ENCODE measurements at places on chromosomes 7 and 10.

GRCh38 chr10:70374775-70375614, 7.4 kb downstream of the LRRC20 start:
- DNase-seq: no peak

DNA sequence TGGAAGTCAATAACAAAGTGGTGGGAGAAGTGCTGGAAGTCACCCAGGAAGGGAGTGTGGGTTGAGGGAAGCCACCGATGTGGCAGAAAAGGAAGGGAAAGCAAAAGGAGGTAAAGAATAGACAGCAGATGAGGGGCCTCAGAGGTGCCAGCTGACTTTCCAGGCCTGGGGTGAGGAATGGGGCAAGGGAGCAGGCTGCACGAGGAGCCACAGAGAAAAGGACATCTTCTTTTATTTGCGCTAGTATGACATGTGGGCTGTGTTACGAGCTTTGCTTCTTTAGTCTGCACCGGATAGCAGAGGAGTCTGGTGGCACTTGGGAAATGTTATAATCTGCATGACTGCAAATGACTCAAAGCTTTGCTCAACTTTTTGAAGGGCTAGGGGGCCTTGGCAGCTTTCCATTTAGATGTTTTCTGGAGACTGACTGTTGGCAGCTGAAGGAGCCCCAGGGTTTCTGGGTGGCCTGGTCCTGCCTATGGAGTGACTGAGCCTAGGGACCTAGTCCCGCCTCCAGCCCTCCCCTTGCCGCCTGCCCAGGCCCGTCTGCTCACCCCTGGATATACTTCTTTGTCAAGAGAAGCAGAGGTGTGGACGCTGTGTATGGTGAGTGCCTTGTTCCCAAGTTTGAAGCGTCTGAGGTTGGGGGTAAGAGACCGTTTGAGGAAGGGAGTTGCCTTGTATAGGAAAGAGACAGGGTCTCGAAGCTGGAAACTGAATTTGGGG, 5.1 kb downstream of the PRXL2A start:
- no peak for DNase-seq

DNA sequence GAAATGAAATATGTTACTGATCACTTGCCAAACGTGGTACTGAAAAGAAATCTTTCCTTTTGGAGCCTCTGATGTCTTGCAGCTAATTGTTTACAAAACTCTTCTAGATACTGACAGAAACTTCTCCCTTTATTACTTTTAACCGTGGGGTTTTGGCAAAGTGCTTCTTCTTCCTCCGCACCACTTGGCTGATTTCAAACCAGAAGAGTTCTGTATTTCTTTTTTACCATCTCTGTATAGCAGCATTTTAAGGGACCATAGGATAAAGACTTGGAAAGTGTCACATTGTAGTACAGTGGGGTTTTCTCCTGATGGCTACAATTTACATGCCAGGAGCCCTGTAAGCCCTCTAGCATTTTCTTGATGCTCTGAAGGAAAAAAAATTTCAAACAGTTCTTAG, 21.9 kb upstream of the CREB5 start:
- no peak for DNase-seq

DNA sequence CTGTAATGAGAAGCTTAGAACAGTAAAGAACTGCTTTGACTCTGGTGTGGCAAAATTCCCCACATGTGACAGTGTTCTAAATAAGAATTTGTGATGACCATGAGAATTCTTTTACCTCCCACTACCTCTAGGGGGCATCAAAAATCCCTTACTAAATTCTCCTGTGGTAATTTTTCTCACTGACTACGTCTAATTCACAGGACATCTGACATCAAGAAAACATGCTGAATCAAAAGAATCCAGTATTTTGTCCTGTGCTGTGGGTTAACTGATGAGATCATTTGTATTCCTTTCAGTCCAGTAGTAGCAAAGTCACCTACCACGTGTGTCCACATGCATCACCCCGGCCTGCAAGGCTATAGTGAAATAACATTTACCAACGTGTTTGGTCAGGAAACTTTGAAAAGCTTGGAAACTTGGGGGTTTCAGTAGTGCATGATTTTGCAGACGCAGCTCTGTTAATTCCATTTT, 103.8 kb downstream of the ATE1 start:
- DNase-seq: no peak

DNA sequence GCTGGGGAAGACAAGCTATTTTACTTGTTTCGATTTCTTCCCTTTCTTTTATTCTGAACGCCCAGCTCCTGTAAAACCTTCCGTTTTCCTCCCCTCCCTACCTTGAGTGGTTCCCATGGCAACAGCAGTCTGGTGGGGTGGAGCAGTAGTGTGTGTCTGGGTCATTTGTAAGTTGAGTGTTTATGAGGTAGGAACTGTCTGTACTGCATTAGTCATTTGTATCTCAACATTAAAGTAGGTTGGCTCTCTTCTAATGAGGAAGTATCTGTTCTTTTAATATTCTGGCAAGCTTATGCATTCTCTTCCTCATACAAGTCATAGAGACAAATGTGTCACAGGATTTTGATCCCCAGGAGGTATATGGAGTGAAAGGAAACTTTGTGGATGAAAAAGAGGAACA, 85.3 kb upstream of the CCDC6 start:
- no peak for DNase-seq

GRCh38 chr7:420142-421093, 99.2 kb downstream of the PDGFA start:
- DNase-seq: no peak

DNA sequence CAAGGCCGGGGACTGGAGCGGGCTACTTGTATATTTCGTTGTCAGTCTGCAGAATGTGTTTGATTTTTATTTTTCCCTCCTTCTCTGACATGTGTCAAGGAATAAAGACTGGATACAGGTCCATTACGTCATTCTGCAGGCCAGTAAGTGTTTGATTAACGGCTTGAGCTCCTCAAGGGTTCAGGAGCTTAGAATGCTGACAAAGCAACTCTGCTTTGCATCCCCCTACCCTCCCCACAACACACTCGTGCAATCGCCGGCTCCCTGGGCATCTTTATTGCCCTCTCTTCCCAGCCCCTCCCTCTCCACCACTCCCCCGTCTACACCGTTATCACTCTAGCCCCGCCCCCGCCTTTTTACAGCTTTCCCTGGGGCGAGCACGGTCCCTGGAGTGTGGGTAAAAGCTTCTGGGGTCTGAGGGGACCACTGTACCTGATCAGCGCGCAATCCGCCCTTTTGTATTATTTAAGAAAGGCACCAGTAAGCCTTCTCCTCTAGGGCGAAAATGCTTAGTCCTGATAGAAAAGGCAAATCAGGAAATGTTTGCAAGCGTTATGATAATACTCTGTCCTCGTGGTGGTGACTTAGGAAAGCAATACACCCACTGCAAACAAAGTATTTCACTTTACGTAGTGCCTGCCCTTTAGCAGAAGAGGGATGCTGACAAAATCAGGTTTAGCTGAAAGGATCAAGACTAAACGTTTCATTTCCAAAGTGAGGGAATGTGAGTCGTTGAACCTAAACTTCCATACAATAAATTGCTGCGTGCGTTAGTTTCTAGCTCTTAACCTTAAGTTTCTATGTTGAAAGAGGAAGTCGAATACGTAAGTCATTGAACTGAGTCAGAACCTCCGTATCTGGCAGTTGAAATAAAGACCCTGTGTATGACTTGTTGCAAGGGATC, 1.4 kb upstream of the CREB5 start:
- no peak for DNase-seq

- DNase-seq: no peak
Measured at GRCh38 chr10:73935895-73936294, 25.0 kb downstream of the PLAU start.

DNA sequence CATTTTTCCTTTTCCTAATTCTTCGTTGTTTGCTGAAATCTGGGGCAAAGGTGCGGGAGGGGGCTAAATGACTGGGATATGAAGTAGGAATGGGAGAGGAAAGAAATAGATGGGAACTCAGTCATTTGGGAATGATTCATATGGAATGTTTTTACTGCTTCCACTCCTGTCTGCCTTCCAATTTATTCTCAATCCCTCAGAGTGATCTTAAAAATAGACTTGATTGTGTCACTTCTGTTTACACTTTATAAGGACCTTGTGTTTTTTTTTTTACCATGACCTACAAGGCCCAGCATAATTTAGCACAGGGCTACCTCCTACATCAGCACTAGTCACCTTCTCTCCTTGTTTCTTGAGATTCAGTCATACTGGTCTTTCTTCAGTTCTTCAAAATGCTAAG, 97.9 kb downstream of the PTEN start:
- DNase-seq: no peak

GRCh38 chr10:77165445-77166208, 472.0 kb downstream of the KCNMA1 start:
- DNase-seq: peak; percentile 47

DNA sequence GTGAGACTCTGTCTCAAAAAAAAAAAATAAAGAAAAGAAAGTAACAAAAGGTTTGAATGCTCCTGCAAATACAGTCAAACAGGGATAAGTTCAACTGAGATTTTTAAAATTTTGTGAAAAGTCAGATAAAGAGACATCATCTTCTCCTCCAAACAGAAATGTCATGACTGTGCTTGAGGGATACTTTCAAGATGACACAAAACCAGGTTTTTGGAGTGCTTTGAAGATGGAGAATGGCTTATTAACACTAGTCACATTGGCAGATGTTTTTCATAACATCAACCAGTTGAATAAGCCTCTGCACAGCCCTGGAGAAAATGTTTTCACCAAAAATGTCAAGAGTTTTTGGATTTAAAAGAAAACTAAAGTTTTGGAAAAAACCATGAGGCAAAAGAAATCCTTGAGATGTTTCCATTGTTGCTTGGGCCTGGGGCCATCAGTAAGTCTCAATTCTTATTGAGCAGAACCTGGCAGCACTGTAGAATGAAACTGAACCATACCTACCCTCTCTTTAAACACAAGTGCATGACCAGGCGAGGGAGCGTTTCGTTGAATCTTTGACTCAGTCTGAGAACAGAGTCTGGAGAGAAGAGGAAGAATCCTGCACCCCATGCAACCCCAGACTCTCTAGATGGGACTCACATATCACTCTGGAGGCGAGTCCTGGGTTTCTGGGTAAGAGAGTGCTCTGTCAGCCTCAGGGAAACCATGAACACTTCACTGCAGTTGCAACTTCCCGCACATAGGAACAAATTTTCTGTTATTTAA, 37.4 kb upstream of the PRKCQ start:
- no peak for DNase-seq

- no peak for DNase-seq
Measured at GRCh38 chr10:119132521-119133345, 28.8 kb downstream of the DENND10 start.

DNA sequence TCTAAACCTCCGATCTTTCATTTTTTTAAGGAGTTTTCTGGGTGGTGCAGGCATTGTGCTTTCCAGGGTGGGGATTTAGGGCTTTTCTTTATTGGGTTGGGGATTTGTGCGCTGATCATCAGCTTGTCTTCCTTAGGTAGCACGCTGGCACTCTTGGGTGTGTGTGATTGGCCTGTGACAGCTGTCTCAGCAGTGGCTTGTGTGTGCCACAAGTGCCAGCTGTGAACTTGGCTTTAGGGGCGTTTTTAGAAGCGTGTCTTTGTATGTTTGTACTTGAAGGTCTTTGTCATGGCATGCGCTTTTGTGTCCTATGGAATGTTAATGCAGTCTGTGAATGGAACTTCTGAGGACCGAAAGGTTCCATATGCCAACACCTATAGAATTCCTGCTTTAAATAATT, 788 bp downstream of the AKAP9 start:
- DNase-seq: no peak

GRCh38 chr7:17307000-17307399, 8.5 kb downstream of the AHR start:
- no peak for DNase-seq

GRCh38 chr7:17038160-17038782, 156.5 kb upstream of the AGR3 start:
- no peak for DNase-seq

- DNase-seq: no peak
Measured at GRCh38 chr10:60576130-60577069, 186.7 kb upstream of the ANK3 start.

- no peak for DNase-seq
Measured at GRCh38 chr7:70696201-70696754, 435.7 kb upstream of the GALNT17 start.

DNA sequence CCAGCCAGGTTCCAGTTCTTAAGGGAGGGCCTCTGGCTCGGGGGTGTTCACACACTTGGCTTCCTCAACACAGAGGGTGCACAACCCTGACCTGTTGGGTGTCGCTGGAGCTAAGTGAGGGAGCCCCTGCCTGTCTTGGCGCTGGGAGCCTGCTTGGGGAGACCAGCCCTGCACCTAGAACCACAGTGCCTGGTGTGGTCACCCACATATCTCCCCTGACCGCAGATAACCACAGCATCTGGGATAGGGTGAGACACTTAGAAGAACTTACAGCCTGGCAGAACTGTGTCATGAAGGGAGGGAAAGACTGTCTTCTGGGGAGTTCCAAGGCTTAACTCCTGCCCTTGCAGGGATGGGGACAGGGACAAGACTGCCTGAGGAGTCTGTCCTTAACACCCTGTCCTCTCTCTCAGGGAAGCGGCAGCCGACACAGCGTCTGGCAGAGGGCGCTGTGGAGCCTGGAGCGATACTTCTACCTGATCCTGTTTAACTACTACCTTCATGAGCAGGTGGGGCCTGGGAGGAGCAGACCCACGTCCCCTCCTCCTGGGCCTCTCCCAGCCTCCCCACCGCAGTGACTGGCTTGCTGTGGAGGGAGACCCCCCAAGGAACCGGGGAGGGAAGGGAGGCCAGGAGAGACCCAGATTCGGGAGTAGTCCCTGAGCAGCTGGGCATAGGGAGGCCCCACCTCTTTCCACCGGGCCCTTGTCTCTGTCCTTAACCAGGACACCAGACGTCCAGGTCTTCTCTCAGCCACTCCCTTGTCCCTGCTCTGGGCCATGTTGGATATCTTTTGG, 59.0 kb downstream of the PALD1 start:
- DNase-seq: no peak

DNA sequence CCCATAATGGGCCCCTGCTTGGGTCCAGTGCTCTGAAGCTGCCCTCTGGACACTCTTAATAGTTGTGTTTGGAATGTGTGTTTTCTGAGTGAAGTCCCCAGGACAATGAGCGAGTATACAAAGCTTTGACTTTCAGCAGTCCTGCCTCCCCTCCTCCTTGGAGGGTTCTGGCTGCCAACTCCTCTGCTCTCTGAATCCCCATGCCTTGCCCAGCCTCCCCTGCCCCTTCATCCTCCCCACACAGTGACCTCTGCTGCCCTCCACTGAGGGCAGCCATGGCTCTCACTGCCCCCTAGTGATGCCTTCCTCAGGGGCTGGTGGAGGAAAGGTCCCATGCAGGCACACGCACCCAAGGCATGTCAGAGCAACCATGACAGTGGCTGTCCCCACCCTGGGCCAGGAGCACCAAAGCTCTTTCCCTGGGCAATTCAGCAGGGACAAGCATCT, 40.9 kb downstream of the FRMPD2 start:
- no peak for DNase-seq

- DNase-seq: no peak
Measured at GRCh38 chr7:24728121-24728500, 29.2 kb downstream of the GSDME start.

GRCh38 chr10:4279655-4280054, 494.6 kb upstream of the KLF6 start:
- DNase-seq: no peak

DNA sequence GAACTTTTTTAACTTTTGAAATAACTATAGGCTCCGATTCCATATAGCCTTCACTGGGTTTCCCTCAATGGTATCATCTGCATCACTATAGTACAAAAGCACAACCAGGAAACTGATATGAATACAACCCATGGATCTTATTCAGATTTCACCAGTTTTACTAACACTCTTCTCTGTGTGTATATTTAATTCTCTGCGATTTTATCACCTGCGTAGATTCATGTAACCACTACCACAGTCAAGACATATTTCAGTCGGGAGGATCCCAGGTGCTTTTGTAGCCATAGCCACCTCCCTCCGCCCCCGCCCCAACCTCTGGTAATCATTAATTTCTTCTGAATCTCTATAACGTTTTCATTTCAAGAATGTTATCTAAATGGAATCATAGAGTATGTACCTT, 82.8 kb upstream of the C7orf33 start:
- DNase-seq: no peak
